ENCODE measurements at places on chromosomes 6 and 20. TPM values are rescaled to one million over a fixed set of nuclear protein-coding genes. Genes with fewer than 3 reads are reported as not detected.

SNAP25 gene
- 162 TPM for total RNA-seq

HSF2 gene
- 75.4 TPM for total RNA-seq

ZKSCAN4 gene
- 9.0 TPM for total RNA-seq

FUT9 gene
- 102 TPM for total RNA-seq

GSTA2 gene
- not detected for total RNA-seq

ZSCAN23 gene
- 17.5 TPM for total RNA-seq

SUMO4 gene
- 6.7 TPM for total RNA-seq

TREML2 gene
- total RNA-seq, result not detected

SLC35A1 gene
- total RNA-seq, result 22.6 TPM

MEP1A gene
- not detected for total RNA-seq

SLC22A2 gene
- total RNA-seq, result 0.46 TPM

TGM3 gene
- 0.46 TPM for total RNA-seq

LRRC73 gene
- 5.3 TPM for total RNA-seq

CLPSL2 gene
- total RNA-seq, result not detected

PDYN gene
- total RNA-seq, result 35.5 TPM

RAET1L gene
- total RNA-seq, result 0.23 TPM

CCN2 gene
- total RNA-seq, result 5.5 TPM

DPPA5 gene
- not detected for total RNA-seq

VNN1 gene
- total RNA-seq, result not detected

CENPQ gene
- total RNA-seq, result 8.1 TPM

RBBP8NL gene
- total RNA-seq, result not detected

TRIM40 gene
- not detected for total RNA-seq

HINT3 gene
- total RNA-seq, result 89.0 TPM

SPATS1 gene
- 1.2 TPM for total RNA-seq

LTA gene
- not detected for total RNA-seq

GMPR gene
- total RNA-seq, result 10.8 TPM

HLA-DRA gene
- 8.5 TPM for total RNA-seq

EYA2 gene
- 3.5 TPM for total RNA-seq

CDC5L gene
- total RNA-seq, result 37.4 TPM

LAMA2 gene
- 13.1 TPM for total RNA-seq

DAAM2 gene
- total RNA-seq, result 30.4 TPM

USP49 gene
- 15.5 TPM for total RNA-seq

C6orf118 gene
- total RNA-seq, result 23.5 TPM

FAM209A gene
- total RNA-seq, result not detected

MICAL1 gene
- 18.9 TPM for total RNA-seq

DACT2 gene
- total RNA-seq, result 4.6 TPM

BFSP1 gene
- 2.5 TPM for total RNA-seq

TTLL9 gene
- 7.4 TPM for total RNA-seq

BPIFB1 gene
- total RNA-seq, result not detected

PRSS16 gene
- not detected for total RNA-seq

SULF2 gene
- total RNA-seq, result 52.6 TPM

TP53TG5 gene
- total RNA-seq, result not detected

COL21A1 gene
- total RNA-seq, result 5.8 TPM

RFX6 gene
- not detected for total RNA-seq

ASIP gene
- not detected for total RNA-seq

DYNLT2 gene
- total RNA-seq, result 2.5 TPM

BPI gene
- total RNA-seq, result 0.46 TPM

HDGFL1 gene
- not detected for total RNA-seq

MYBL2 gene
- total RNA-seq, result 1.6 TPM

KIF6 gene
- total RNA-seq, result 6.7 TPM

LKAAEAR1 gene
- 2.1 TPM for total RNA-seq

LY6G6C gene
- not detected for total RNA-seq

COQ3 gene
- 9.9 TPM for total RNA-seq

EFCAB8 gene
- total RNA-seq, result not detected
